ENCODE measurements at places on chromosomes 7 and 10.

DNA sequence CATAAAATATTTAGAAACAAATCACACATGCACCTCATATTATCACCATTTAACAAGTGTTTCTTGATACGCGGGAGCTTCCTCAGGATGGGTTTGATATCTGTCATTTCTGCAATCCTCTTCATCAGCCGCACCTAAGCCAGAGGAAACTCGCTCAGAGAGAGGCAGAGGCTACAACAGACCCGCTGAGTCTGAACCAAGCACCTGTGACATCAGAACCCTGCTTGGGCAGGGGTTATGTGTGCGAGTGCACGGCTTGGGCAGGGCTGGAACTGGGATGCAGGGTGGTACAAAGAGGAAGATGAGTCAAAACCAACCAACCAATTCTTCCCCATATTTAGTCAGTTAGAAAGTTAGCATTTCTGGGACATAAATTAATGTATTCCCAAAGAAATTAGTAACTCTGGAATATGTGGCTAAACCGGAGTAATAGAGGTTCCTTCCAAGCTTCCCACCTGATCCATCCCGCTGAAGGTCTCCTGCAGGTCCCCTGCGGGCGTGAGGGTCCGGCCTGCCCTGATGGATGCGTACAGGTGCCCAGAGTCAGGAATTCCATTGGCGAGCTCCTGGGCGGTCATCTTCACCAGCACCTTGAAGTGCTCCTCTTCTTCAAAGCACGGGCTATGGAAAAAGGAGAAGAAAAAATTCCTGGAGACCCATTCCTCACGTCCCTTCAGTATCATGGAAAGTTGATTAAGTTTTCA is 25.3 kb downstream of the PITRM1 start:
- no peak for DNase-seq
- H3K27me3 ChIP-seq, result no peaks in the 10 kb centered on the region
- peaks cover 47% of the 10 kb centered on the region for H3K36me3 ChIP-seq
- no peak overlapping the region for H3K4me3 ChIP-seq
- H3K4me1 ChIP-seq, result no peaks in the 10 kb centered on the region

DNA sequence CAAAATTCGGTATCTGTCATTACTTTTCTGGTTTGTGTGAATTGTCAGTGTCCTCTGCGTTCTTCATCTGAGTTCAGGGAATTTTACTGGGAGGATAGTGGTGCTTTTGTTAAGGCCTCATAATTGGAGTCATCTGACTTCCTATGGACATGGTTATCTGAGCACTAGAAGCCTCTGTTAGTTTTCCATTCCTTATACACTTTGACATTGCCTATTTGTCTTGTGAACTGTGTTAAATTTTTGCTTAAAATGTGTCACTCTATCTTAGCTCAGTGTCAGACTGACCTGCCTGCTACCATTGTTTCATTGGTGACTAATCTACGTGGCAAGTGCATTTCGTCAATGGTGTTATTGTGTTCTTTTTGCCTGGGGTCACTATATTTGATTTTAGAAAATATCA is 253.3 kb downstream of the SEMA3A start:
- H3K36me3 ChIP-seq, result no peaks in the 10 kb centered on the region
- no peak overlapping the region for H3K27ac ChIP-seq
- H3K4me1 ChIP-seq, result no peaks in the 10 kb centered on the region
- H3K27me3 ChIP-seq, result no peaks in the 10 kb centered on the region
- DNase-seq, result no peak

DNA sequence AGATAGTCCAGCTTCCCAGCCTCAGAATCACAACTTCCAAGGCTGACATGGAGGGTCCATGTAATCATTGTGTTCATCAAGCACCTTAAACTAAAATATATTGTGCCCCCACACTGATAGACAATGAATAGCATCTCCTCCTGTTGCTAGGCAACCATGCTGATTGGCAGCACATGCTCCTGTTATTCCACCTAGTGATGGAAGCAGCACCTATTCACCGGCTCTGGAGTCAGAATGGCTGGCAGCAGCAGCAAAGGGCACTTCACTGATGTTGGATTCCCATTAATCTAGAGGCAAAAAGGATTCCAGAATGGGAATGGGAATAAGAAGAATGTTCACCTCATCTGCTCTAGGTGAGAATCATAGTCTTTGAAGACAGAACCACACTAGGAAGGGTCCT is 55.0 kb downstream of the RELN start:
- no peaks in the 10 kb centered on the region for H3K36me3 ChIP-seq
- H3K4me1 ChIP-seq, result no peaks in the 10 kb centered on the region
- H3K27ac ChIP-seq, result no peak overlapping the region
- peaks cover 22% of the 10 kb centered on the region for H3K27me3 ChIP-seq
- no peak overlapping the region for H3K4me3 ChIP-seq

DNA sequence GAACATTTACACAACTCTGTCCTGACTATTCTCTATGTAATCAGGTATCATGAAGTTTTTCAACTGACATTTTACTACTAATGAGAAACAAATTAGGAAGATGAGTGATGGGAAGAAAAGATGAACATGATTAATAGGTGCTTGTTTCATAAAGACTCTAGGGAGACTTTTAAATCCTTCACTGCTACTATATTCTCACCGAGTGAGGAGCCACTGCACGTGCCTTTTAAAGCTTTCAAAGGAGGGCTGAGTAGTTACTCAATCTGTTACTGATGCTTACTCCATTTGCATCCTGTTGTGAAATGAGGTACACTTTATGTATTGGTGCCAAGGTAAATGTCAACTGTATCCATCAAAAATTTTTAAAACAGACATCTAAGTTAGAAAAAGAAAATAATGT is 1.3 kb upstream of the COMMD3 start:
- DNase-seq, result no peak
- H3K4me1 ChIP-seq, result peaks cover 17% of the 10 kb centered on the region
- H3K27me3 ChIP-seq, result peaks cover 8% of the 10 kb centered on the region
- peaks cover 4% of the 10 kb centered on the region for H3K36me3 ChIP-seq
- no peak overlapping the region for H3K27ac ChIP-seq
- peak overlapping the region; percentile 94 for H3K4me3 ChIP-seq

DNA sequence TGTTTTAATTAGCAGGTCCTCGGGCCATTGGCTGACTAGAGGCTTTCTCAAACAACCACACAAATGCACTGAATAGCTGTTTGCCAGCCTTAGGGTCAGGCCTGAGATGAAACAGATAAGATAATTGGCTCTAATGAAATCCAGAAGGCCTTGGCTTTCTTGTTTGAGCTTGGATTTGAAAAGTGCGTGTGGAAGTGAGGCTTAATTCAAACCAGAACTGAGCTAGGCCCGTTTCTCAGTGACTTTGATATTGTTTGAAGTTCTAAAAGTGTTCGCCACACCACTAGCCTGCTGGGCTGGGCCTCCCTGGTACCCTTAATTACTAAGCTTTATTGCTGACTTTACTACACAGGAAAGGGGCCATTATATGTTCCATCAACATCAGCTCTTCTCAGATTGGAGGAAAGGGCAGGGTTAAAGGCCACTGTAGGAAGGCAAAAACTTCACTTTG is 270.6 kb downstream of the TWIST1 start:
- H3K4me1 ChIP-seq, result no peaks in the 10 kb centered on the region
- no peaks in the 10 kb centered on the region for H3K36me3 ChIP-seq
- DNase-seq, result no peak
- no peak overlapping the region for H3K4me3 ChIP-seq
- no peak overlapping the region for H3K27ac ChIP-seq
- no peaks in the 10 kb centered on the region for H3K27me3 ChIP-seq

DNA sequence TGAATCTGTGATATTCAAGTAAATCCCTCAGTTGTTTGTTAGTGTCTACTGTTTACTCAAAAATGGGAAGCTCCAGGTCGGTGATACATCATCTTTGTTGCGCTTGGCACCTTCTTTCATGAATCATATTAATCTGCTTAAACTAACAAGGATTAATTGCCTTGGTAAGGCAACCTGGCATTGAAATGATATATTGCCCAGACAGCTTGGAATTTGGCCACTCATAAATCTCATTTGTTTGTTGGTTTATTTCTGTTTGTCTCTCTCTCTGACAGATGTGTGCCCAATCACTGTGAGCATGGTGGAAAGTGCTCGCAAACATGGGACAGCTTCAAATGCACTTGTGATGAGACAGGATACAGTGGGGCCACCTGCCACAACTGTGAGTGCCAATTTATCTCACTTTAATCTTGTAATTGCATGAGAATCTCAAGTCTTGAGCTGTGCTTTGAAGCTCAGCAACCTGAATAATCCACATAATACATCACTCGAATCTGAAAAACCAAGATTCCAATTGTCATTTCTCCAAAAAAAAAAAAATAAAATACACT is 1104.8 kb upstream of the C7orf33 start:
- no peaks in the 10 kb centered on the region for H3K36me3 ChIP-seq
- no peak overlapping the region for H3K4me3 ChIP-seq
- no peak for DNase-seq
- no peak overlapping the region for H3K27ac ChIP-seq
- no peaks in the 10 kb centered on the region for H3K4me1 ChIP-seq

- no peaks in the 10 kb centered on the region for H3K27me3 ChIP-seq
- H3K36me3 ChIP-seq, result no peaks in the 10 kb centered on the region
- no peak for DNase-seq
Observed at GRCh38 chr7:13639396-13639795, 350.1 kb downstream of the ETV1 start.

- no peaks in the 10 kb centered on the region for H3K4me1 ChIP-seq
- no peak overlapping the region for H3K4me3 ChIP-seq
- no peaks in the 10 kb centered on the region for H3K36me3 ChIP-seq
- peaks cover 8% of the 10 kb centered on the region for H3K27me3 ChIP-seq
- no peak for DNase-seq
- no peak overlapping the region for H3K27ac ChIP-seq
Observed at GRCh38 chr7:69832356-69832755, 234.1 kb downstream of the AUTS2 start.

DNA sequence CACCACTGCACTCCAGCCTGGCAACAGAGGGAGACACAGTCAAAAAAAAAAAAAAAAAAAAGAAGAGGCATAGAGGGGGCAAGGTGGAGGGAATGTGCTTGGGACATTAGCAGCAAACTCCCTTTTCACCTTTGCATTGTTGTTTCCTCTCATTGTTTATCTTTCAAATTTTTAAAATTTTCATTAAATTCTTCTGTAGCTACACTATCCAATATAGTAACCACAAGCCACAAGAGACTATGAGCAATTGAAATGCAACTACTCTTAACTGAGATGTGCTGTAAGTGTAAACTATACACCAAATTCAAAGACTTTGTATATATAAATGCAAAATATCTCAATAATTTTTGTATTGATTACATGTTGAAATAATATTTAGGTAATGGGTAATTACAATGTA is 43.4 kb downstream of the EBLN1 start:
- DNase-seq, result no peak
- H3K27me3 ChIP-seq, result peaks cover 68% of the 10 kb centered on the region
- no peak overlapping the region for H3K27ac ChIP-seq
- H3K4me3 ChIP-seq, result no peak overlapping the region
- no peaks in the 10 kb centered on the region for H3K36me3 ChIP-seq

DNA sequence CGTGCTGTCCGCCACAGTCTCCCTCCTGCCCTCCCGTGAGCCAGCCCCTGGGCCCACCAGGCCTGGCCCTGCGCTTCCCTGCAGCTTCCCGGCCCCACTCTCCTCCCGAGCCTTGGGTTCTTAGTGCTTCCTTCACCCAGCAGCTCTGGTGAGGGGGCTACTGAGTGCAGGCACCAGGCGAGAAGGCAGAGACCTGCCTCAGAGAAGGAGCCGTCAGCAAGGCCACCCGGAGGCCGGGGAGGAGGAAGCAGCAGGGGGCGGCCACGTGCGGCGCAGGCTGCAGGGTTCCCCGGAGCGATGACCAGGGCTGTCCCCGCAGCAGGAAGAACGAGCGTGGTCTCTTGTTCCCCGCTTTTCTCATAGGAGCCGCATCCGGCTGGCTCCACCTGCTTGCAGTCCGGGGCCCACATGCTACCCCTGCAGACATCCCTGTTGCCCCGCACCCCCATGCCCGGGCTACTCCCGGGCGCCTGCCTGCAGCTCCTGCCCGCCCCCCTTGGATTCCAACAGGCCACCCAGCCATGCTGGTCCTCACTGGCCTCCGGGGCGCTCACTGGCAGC is 20.5 kb downstream of the YKT6 start:
- H3K4me3 ChIP-seq, result no peak overlapping the region
- no peaks in the 10 kb centered on the region for H3K4me1 ChIP-seq
- H3K27ac ChIP-seq, result no peak overlapping the region
- no peak for DNase-seq
- peaks cover 25% of the 10 kb centered on the region for H3K27me3 ChIP-seq

- H3K27ac ChIP-seq, result no peak overlapping the region
- no peaks in the 10 kb centered on the region for H3K4me1 ChIP-seq
- no peaks in the 10 kb centered on the region for H3K27me3 ChIP-seq
Observed at GRCh38 chr10:108970016-108970415, 953.3 kb downstream of the XPNPEP1 start.

GRCh38 chr7:21927693-21928092 is 18.0 kb downstream of the CDCA7L start:
- no peak for DNase-seq
- peaks cover 18% of the 10 kb centered on the region for H3K27me3 ChIP-seq
- H3K4me3 ChIP-seq, result no peak overlapping the region
- no peaks in the 10 kb centered on the region for H3K36me3 ChIP-seq
- H3K27ac ChIP-seq, result no peak overlapping the region

- no peaks in the 10 kb centered on the region for H3K36me3 ChIP-seq
- no peak overlapping the region for H3K4me3 ChIP-seq
- H3K27me3 ChIP-seq, result peaks cover 41% of the 10 kb centered on the region
- no peaks in the 10 kb centered on the region for H3K4me1 ChIP-seq
- no peak overlapping the region for H3K27ac ChIP-seq
Observed at GRCh38 chr10:97138846-97139245, 46.9 kb downstream of the SLIT1 start.

GRCh38 chr7:72053292-72053691 is 358.8 kb downstream of the CALN1 start:
- no peak for DNase-seq
- H3K4me3 ChIP-seq, result no peak overlapping the region
- no peak overlapping the region for H3K27ac ChIP-seq
- no peaks in the 10 kb centered on the region for H3K27me3 ChIP-seq
- H3K36me3 ChIP-seq, result no peaks in the 10 kb centered on the region

DNA sequence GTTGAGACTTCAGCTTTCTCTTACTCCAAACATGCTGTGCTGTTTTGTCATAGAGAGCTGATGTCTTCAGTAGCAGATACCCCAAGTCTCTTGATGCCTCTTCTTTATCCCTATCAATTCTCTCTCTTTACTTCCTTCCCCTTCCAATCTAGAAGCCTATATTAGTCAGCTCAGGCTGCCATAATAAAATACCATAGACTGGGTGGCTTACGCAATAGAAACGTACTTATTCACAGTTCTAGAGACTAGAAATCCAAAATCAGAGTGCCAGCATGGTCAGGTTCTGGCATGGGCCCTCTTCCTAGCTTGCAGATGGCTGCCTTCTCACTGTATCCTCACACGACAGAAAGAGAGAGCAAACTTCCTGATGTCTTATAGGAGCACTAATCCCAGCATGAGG is 9.0 kb upstream of the GARS1 start:
- H3K36me3 ChIP-seq, result peaks cover 12% of the 10 kb centered on the region
- H3K4me1 ChIP-seq, result peaks cover 13% of the 10 kb centered on the region
- no peak overlapping the region for H3K4me3 ChIP-seq
- no peaks in the 10 kb centered on the region for H3K27me3 ChIP-seq
